ENCODE measurements at places on chromosomes 2 and 18.

GRCh38 chr2:121362774-121363173, 77.8 kb upstream of the TFCP2L1 start:
- DNase-seq, result no peak

GRCh38 chr2:120518819-120519218, 172.9 kb downstream of the INHBB start:
- no peak for DNase-seq

DNA sequence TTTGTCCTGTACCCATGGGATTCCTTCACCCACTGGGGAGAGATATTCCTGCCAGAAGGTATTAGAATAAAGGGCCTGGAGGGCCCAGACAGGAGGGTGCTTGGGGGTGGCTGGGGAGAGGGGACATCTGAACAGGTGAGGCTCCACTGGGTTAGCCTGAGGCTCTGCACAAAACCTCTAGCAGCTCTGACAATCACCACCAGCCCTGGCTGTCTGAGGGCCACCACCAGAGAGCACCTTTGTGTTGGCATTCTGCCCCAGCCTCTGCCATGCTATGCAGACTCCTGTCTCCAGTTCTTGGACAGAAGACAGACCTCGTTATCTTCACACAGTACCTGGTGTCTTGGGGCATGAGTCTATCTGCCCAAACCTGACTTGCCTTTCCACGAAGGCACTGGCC, 25.3 kb downstream of the SLC16A14 start:
- no peak for DNase-seq

DNA sequence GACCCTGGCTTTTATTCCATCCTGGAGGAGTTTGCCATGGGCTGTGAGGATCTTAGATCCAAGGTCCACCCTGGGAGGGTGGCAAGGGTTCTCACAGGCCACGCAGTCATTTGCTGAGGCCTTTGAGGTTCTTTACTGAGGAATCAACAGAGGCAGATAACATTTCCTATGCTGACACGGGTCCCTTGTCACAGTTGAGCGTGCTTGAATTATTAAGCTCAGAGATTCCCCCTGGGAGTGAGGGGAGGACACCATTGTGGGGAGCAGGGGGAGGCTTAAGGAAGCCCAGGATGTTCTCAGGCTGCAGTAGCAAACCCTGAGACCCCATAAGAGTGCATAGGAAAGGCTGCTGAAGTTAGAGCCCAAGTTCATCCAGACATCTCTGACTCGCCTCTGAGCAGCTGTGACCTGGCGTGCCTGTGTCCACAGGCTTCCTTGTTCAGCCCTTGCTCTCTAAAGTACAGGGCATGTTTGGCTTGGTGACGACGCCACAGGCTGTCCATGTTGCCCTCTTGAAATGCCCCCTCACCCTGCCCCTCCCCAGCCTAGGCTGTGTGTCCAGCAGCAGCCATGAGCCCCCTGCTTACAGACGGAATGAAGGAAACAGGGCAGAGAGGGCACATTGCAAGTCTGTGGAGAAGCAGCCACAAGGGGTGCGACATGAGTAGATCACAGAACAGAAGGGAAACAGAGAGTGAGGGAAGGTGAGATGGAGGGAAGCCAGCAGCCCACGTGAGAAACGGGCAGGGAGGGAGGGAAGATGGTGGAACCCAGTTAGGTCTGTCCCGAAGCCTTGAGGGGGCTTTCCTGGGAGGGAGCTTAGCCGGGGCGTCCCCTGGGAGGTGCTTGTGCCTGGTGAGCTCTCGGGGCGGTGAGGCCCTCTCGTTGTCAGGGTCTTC, 34.0 kb downstream of the NAPG start:
- no peak for DNase-seq

GRCh38 chr2:11248-11941, 34.9 kb downstream of the FAM110C start:
- no peak for DNase-seq

DNA sequence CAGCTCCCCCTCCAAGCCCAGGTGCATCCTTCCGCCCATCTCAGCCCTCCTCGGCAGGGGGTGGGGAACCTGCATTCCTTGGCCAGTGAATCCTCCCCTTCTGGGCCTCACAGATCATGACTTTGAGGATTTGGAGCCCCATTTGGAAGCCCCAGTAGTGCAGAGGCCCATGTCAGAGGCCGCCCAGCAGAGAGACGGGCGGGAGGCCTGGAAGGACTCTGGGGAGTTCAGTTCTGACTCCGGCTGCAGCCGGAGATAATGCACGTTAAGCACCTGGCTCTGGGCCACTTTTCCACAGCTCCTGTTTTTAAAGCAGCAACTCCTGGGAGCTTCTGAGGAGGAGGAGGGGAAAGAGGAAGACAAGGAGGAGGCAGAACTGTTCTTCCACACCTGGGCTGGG, 14.9 kb downstream of the ATOH8 start:
- peak; percentile 27 for DNase-seq

Measured in NCI-H524 treated with DMSO at 0.1 percent for 48 hours (cell line).